ENCODE measurements at places on chromosomes 2 and 18. TPM values are rescaled to one million over a fixed set of nuclear protein-coding genes. Genes with fewer than 3 reads are reported as not detected.

- DNase-seq, result peak; percentile 90
Observed at GRCh38 chr18:50266248-50266704, at the start of gene CFAP53. Gene CFAP53 (minus strand): TSS chr18:50266495. CDS start chr18:50266404, 91 bp downstream.

DNA sequence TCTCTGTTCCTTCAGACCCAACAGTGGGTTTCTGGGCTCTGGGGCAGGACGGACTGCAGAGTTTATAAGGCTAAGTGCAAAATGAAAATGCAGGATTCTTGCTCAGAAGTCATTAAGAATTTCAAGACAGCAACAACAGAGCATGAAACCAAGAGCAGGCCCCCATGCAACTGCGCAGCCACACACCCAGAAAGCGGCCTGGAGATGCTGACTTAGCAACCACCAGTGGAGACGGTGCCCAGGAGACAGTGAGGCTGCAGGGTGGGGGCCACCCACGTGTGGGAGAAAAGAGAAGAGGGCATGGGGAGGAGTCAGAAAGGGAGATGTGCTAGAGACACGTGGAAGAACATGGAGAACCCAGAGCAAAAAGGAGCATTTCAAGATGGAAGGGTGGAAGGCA, 66.5 kb downstream of the GALNT14 start:
- no peak for DNase-seq

- DNase-seq, result peak; percentile 67
Observed at GRCh38 chr2:231707625-231707926, 749 bp upstream of the PTMA start.

- DNase-seq, result no peak
Observed at GRCh38 chr2:7429733-7430132, 512.5 kb downstream of the RNF144A start.

DNA sequence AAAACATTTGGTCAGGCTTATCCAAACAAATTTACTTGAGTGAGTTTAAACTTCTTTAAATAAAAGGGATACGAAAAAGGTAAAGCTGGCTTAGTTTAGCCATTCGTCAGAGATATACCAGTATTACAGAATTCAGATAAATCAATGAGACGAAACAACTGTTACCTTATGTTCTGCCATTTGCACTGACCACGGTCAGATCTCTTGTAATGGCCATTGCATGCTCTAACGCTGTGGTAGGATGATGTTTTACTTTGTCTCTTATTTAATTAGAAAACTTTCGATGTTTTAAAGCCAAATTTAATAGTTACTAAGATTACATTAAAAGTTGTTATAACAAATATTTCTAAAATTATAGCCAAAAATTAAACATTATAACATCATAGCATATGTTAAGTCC, 1.5 kb downstream of the C18orf54 start:
- no peak for DNase-seq

- DNase-seq, result no peak
Observed at GRCh38 chr2:47916412-47916811, 10.1 kb upstream of the FBXO11 start.

DNA sequence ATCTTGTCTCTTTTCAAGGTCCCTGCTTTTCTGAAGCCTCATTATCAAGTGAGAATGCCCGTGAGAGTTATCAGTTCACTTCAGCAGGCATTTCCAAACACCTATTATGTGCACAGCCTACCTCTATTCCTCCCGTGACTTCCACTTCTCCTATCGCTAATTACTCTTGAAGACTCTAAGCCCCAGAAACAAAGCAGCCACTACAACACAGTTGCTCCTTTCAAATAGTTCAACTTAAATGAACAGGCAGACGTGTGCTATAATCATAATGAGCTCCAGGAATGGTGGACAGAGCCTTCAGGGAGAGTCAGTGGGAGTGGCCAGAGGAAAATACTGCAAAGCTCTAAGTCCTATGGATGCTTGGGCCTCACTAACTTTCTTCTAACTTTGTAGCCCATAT, 159.0 kb downstream of the RDH14 start:
- DNase-seq, result no peak

Gene RBM43
- total RNA-seq, result 4.8 TPM

Gene NT5DC4
- not detected for total RNA-seq

All from activated naive CD8-positive, alpha-beta T cell treated with anti-CD3 and anti-CD28 coated beads for 36 hours (primary cell).